B cell (primary cell): ENCODE measurements at places on chromosomes 12 and 14.

- DNase-seq = no peak
These were observed 1000.5 kb downstream of the FLRT2 start for GRCh38 chr14:86530457-86530856.

DNA sequence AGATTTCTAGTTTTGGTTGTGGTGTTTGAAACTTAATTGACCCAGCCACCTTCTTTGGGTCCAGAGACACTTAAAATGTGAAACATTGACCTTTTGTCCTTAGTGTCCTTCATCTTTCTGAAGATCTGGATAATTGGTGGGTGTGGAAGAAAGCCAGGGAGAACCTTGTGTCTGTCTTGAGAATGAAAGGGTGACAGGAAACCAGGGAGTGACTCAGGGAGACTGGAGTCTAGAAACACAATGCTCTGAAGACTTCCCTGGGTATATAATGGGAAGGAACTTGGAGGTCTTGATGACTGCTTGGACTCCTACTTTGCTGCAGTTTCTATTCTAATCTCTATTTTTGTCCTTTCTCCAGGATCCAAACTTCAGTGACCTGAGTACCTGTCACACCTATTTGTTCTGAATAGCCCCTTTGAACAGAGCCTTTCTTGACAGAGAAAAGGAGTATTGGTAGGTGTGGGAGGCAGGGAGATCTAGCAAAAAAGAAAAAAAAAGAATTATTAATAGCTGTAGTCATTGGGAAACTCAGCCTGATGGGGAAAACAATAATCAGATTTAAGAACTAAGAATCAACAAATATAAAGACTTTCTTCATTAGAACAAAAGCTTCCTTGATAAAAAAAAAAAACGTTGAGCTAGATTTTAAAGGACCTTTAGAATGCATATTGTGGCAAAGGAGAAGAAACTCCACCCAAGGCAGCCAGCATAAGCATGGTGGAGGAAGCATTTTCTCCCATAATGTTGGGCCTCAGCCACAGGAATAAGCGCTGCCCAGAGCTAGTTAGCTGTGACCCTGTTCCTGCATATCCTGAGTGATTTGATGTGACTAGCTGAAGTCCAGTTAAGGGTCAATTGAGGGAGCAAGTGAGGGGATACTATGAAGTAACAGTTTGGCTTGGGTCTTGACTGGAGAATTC, 77.9 kb upstream of the HOXC13 start:
- DNase-seq = no peak

- DNase-seq = no peak
These were observed 405.2 kb upstream of the TBX3 start for GRCh38 chr12:115088995-115089841.

DNA sequence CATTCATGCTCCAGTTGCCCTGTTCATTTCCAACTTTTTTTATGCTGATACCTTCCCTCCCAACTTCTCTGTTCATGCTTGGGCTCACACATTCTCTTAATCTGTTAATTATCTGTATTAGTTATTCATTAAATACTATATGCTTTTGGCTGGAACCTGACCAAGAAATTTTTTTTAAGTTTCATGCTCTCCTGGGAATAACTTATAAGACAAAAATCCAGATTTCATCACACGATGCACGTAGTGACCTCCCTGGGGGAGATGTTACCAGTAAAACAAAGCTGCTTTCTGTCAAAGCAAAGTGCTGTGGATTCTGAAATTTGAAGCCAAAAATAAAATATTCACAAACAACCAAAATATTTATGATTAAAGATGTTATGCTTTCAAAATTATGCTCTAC, 215.0 kb upstream of the USP15 start:
- no peak for DNase-seq

DNA sequence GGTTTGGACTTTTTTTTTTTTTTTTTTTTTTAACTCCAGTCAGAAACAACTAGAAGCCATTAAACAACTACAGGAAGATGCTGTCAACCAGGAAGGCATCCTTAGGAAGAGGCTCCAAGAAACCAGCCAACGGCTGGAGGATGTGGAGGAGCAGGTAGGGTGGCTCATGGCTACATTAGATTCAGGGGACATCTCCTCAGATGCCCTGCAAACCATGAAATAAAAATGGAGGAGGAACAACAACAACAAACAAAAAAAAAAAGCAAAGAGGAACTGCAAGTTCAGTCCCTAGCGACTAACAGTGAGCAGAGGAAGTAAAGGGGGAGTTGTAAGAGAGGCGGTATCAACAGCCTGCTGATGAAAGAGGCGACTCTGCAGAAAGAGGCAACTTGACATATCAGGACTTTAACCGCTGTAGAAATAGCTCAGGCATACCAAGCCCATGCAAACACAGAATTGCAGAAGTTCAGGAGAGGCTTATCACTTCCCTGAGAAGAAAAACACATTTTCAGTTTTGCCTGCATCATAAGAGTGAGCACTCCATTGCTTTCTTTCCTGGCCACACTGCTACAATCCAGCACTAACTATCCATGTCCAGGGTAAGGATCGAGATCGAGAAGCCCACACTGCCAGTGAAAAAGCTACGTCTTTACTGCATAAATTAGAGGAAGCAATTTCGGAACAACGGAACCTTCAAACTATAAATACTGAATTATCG, 103.5 kb upstream of the BCAT1 start:
- DNase-seq = peak; percentile 93

GRCh38 chr12:113325916-113326315, 9.0 kb downstream of the SLC8B1 start:
- no peak for DNase-seq

- no peak for DNase-seq
These were observed 53.4 kb upstream of the KRR1 start for GRCh38 chr12:75564852-75565251.

DNA sequence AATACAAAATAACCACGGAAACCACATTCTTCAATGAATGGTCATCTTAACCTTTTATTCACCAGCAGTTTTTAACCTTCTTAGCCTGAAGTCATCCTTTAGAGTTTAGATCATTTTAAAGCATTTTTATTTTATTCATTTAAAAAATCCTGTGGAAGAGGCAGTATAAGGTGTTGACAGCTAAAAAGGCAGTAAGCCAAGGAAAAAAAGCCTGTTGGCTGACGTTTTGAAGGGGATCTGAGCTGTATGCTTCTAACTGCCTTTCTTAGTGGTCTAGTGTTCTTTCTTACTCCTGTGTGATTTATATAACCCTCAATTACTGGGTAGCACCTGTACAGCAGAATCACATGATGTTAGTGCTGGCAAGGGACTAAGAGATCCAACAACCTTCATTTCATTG, 438.3 kb upstream of the SEL1L start:
- no peak for DNase-seq

DNA sequence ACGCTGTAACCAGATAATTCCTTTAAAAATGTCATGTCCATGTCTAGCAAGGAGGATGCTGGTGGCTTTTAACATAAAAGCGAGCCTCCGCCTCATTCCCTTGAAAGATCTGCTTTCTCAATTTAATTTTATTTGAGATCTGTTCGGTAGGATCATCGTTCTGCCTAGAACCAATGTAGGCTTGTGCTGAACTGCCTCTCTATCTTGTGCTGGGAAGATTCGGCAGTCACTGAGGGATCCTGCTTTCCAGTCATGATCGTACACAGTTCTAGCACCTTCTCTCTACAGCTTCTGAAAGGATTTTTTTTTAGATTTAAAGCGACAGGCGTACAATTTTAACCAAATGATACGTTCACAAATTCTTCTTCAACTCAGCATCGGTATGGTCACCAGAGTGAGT, 54.3 kb downstream of the PEBP1 start:
- DNase-seq = no peak

DNA sequence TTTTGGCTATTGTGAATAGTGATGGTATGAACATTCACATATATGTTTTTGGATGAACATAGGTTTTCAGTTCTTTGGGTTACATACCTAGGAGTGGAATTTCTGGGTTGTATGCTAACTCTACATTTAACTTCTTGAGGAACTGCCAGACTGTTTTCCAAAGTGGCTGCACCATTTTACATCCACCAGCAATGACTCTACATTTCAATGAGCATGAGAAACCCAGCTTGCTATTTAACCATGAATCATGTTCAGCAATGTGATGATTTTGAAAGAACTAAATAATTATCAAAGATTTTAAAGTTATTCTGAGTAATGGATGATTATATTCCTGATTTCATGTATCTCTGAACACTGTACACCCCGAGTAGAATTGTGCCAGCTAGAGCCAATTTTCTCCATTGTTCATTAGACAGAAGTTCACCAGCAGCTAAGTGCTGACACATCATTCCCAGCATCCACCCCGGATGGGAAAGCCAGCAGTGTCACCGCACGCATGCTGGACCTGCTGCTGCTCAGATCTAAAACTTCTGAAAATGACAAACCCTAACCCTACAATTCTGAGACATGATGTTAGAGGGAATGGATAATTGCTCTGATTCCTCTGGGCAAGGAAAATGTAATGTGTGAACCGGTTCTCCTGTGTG, 13.3 kb upstream of the ANAPC5 start:
- no peak for DNase-seq

- DNase-seq = no peak
These were observed 146.4 kb downstream of the CCER1 start for GRCh38 chr12:90808568-90808967.

DNA sequence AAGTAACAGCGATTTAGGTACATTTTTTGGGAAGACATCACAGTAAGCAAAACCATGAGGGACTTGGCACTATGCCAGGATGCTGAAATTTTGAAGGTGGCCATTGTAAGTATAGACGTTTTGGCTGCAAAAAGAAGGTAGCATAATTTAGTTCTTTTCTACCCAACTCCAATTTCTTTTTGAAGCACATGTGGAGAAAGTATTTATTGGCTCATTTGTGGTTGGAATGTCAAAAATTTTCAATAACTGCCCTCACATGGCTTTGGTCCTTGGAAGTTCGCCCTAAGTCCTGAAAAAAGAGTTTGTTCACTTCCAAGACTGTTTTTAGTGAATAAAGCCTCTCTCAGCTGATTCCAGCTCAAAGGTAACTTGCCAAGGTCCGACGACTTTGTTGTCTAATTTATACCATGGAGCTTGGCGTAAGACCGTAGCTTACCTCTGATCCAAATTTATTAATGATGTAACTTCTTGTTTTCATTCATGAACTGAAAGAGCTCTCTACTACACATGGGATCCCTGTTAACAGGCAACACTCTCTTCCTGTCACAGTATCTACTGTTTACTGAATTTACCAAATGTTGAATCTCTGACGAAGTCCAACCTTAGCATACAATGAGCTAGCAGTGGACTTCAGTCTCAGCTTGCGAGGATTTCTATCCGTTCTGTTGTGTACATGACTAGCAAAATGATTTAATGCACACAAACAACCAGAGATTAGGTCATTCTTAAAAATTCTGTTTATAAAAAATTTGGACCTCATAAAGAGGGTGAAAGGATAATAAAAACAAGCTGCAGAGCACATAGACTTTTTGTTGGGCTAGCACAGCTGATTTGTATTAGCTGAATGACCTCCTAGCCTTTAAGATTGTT, 49.0 kb downstream of the MSRB3 start:
- DNase-seq = no peak

DNA sequence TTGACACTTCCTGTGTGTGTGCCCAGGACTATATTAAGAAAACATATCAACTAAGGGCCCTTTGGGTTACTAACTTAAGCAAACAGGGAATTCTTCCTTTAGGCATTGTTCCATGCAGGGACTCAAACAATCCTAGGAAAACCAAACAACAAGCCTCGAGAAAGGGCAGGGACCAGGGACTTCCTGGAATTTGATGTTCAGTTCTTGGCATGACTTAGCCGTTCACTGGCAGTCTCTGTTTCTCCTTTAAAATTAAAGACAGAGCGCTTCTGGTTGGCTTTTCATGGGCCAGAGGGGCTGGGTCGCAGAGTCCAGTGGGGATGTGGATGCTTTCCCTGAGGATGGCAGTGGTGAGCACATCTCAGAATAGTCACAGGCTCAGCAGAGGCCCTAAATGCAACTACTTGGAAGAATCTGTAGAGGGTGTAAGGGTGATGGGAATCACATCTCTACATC, 35.2 kb downstream of the RNFT2 start:
- no peak for DNase-seq

GRCh38 chr14:103742499-103743255, 27.1 kb downstream of the ZFYVE21 start:
- no peak for DNase-seq

GRCh38 chr12:129312048-129312447, 458.8 kb downstream of the GLT1D1 start:
- DNase-seq = no peak

- no peak for DNase-seq
These were observed 52.6 kb upstream of the STRN3 start for GRCh38 chr14:31078766-31079165.

GRCh38 chr12:67698672-67699581, 50.4 kb downstream of the DYRK2 start:
- DNase-seq = peak; percentile 79

- no peak for DNase-seq
These were observed 112.5 kb upstream of the HIF1A start for GRCh38 chr14:61582815-61583214.

DNA sequence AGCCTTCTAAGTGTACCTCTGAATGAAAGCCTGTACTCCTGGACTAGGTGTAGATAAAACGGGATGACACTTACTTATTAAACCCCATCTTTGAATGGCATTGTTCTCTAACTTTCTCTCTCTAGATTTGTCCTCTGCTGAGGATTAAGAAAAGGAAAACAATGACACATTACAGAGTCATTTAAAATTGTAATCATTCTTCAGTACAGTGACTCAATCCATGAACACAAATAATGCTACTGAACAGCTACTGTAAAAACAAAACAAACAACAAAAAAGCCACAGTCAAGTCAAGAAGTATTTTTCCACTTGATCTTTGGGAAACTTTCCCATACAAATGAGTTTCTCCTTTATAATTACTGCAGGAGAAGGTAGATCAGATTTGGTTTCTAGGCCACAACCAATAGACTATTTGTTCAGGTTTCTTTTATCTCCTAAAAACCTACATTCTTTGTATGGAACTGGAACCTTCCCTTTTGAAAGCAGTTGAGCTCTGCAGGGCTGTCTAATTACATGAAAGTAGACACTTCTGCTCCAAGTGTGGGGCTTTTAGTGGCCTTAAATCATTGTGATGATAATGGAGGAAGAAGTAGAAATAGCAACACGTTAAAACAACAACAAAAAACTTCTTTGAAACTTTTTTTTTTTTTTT, 219.1 kb downstream of the ESR2 start:
- no peak for DNase-seq

DNA sequence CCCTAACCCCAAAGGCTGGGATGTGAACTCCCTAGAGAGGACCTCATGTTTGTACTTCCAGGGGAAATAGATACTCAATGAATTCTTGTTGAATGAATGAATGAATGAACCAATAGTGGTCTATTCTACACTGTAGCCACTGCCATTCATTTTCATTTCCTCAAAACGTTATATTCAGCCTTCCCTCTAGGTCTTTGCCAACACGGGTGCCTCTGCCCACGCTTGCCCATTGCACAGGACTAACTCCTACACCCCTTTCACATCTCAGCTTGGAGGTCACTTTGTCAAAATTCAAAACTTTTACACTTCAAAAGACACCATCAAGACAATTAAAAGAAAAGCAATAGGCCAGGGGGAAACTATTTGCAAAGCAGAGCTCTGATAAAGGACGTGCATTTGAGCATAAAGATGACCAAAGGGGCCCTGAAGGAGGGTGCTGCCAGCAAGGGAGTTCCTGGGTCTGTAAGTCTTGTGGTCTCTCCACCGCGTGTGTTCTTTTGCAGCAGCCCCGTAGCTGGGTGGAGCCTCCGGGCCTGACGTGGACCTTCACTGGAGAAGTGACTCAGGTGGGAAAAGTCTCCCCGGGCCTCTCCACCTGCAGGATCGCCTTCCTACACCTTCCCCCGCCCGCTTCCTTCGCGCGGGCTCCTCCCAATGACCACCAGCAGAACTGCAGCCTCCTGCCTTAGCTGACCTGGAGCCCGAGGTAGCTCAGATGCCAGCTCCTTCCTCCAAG, 31.5 kb downstream of the TMEM63C start:
- DNase-seq = peak; percentile 45

GRCh38 chr14:59836116-59836515, 34.5 kb downstream of the RTN1 start:
- DNase-seq = no peak
